ENCODE measurements at places on chromosomes 6 and 20. TPM values are rescaled to one million over a fixed set of nuclear protein-coding genes. Genes with fewer than 3 reads are reported as not detected.

PI16 gene
- polyA plus RNA-seq: 2.2 TPM

MPIG6B gene
- polyA plus RNA-seq: 0.32 TPM

LPA gene
- 0.05 TPM for polyA plus RNA-seq

ENPP5 gene
- 21.2 TPM for polyA plus RNA-seq

RIPOR3 gene
- polyA plus RNA-seq: 23.4 TPM

NKX2-4 gene
- polyA plus RNA-seq: under 0.01 TPM

AKAP12 gene
- polyA plus RNA-seq: 4.3 TPM

EEF1A2 gene
- 2.2 TPM for polyA plus RNA-seq

TASP1 gene
- 19.9 TPM for polyA plus RNA-seq

CPNE5 gene
- 3.4 TPM for polyA plus RNA-seq

LPIN3 gene
- 11.0 TPM for polyA plus RNA-seq

All from thymus (tissue), 14 donors.